ENCODE measurements at places on chromosomes 2 and 18.

DNA sequence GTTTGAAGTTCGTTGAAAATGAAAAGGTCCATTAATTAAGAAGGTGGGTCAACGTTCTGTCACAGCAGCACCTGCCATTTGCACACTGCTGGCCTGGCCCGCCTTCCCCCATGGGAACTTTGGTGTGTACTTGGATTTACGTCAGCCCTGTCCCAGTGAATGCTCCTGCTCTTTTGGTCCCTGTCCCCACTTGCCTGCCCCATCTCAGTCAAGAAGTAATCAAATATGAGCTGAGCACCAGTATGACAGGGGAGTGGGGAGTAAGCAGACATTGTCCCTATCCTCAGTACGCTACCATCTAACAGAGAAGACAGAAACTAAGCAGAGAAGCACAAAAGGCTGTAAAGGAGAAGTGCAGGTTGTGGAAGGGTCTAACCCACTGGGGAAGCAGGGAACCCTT is 65.1 kb downstream of the SLC4A3 start:
- no peak for DNase-seq

DNA sequence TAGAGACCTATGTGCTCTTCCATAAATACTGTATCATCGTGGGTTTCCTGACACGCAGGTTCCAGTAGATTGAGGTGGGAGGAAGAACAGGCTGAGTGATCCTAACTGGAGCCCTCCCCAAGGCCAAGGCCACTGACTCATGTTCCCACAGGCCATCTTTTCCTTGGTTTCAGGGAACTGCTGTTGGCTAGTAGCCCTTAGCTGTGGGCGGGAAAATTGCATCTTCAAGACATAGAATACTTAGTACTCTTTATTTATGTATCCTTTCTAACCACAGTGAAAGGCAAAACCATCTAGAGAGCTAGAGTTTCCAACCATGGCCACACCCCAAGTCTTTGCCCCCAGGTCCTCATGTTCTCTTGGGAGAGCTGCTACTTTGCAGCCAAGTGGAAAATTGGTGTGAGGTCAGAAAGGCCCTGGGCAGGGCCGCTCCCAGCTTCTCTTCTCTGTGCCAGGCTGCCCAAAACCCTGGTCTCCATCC is 55.9 kb downstream of the COPS8 start:
- DNase-seq = no peak

DNA sequence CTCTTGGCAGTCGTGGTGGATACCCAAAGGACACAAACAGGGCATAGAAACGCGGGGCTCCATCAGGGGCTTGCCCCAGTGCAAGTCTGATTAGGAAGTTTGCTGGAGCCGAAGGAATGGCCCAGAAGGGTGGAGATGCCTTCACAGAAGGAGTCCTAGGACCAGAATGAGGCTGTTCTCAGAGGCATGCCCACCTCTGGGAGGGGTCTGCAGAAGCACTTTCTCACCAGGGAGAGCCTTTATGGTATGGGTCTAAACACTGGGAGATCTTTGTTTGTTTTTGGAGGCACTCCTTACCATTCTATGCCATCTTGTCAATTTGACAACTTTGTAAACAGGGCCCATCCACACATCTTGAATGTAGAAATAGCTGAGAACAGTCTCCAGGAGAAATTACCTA is 75.0 kb downstream of the CRIM1 start:
- DNase-seq = no peak

DNA sequence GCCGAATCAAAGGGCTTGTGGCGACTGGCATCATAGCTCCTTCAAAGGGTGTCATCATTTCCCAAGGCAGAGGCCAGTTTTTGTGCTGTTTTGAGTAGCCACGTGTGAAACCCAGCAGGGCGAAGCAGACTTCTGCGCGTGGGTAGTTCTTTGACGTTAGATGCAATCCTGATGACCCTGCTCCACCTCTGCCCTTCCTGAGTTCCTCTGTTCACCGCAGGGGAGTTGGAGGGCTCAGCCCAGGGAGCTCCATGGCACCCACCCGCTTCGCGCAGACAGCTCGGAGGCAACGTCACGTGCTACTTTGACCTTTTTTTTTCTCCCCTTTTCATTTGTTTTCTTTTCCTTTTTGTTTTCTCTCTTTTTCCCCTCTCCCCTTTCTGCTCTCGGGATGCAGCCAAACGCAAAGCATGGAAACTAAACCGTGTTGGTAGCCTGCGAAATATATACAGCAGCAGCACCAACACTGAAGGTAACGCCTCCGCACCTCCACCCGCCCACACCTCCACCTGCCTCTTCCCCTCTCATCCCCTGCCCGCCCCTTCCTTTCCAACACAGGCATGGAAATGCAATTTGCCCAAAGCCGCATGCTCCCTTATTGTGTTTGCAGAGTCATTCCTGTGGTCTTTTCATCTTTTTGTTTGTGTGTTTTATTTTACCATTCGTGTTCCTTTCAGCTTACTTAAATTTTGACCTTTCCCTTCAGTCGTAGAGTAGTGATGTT is 153.6 kb downstream of the GBX2 start:
- DNase-seq = no peak

- DNase-seq = no peak
Observed at GRCh38 chr18:23673725-23674124, 11.0 kb upstream of the ANKRD29 start.

GRCh38 chr18:79355433-79356335 is 40.0 kb upstream of the NFATC1 start:
- DNase-seq = no peak

DNA sequence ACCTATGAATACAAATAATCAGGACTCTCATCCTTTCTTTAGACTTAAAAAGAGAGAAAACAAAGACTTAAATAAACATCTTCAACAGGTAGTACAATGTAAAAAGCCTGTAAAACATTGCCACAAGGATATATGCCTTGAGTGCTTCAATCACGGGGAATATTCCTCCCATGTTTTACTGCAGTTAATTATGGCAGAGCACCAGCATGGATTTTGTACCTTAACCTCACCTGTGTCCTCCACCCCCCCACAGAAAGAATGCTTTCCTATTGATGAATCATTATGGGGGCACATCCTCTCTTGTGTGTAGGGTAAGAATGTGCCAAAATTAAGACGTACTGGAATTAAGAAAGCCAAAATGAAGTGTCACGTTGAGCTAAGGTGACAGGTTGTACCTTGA is 189.9 kb upstream of the FOSL2 start:
- no peak for DNase-seq

GRCh38 chr2:46162329-46163097 is 134.7 kb upstream of the EPAS1 start:
- no peak for DNase-seq

GRCh38 chr2:101534149-101534611 is 59.3 kb upstream of the RFX8 start:
- DNase-seq = no peak

DNA sequence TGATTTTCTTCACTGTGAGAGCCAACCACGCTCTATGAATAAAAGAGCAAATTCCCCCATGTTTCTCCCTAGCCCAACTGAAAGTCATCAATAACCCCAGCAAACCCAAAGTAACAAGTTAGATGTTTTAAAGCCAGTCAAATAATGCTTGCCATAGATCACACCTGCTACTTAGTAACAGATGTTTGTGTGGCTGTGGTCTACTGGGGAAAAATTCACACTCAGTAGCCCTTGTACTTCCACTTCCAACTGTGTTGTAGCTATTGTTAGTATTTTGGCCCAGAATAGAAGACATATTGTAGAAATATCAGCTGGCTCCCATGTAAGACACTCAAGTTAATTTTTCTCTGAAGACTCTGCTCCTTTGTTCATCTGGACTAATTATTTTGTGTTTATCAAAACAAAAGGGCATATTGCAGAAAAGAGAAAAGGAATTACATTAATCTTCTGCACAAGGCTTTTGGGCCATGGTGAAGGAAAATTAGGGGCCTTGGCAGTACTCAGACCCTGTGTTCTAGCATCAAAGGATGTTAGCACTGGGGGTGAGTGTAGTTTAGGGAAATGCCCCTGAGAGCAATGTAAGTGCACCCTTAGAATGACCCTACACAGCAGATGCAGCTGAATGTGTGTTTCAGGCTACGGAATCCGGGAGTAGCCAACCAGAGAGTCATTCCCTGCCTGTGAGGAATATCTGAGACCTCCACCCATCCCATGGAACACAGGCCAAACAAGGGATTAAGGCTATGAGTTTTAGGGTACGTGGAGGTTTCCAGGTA is 521.9 kb downstream of the EPHA4 start:
- DNase-seq = no peak

DNA sequence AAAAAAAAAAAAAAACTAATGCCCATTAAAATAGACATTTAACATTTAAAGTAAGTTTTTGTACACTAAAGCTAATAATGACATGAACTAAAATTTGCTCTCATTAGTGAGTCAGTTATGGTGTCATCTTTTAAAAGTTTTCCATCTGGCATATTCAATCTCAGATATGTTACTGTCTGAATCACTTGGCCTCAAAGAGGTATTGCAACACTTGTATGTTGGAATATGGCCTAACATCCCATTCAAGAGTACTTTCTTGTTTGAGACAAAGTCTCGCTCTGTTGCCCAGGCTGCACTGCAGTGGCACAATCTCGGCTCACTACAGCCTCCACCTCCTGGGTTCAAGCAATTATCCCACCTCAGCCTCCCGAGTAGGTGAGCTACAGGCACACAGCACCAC is 169.7 kb downstream of the TMEM163 start:
- DNase-seq = no peak

GRCh38 chr2:163751696-163752095 is 15.9 kb upstream of the FIGN start:
- no peak for DNase-seq

- DNase-seq = no peak
Observed at GRCh38 chr2:238187618-238188548, 15.6 kb downstream of the ILKAP start.

GRCh38 chr2:16832910-16833309 is 167.3 kb upstream of the CYRIA start:
- DNase-seq = no peak

GRCh38 chr2:231017231-231017598 is 20.1 kb upstream of the C2orf72 start:
- no peak for DNase-seq

DNA sequence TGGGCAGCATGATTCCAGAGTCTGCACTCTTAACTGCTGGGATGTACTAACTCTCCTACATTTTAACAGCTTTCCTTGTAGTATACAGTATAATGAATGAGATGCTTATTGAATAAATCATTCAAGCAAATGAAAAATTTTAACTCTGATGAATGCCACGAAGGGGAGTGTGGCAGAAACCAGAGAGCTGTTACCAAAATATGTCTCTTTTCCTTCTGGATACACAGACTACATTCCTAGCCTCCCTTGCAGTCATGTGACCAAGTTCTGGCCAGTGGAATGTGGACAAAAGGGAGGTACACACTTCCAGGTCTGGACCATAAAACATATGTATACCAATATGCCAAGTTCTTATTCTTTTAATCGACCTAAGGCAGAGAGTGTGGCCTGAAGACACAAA is 1.7 kb upstream of the EML4 start:
- DNase-seq = no peak

- DNase-seq = peak; percentile 18
Observed at GRCh38 chr2:111196435-111196834, 75.7 kb downstream of the BCL2L11 start.

- no peak for DNase-seq
Observed at GRCh38 chr18:57352271-57352701, at the start of gene ST8SIA3. Gene ST8SIA3, plus strand, starts transcription at chr18:57352557. Its CDS starts 290 bp downstream, at chr18:57352847.

- DNase-seq = no peak
Observed at GRCh38 chr18:8662560-8663255, 42.6 kb upstream of the MTCL1 start.

- no peak for DNase-seq
Observed at GRCh38 chr18:49597157-49597931, 35.5 kb downstream of the LIPG start.

GRCh38 chr2:44668336-44668735 is 273.2 kb upstream of the SIX3 start:
- no peak for DNase-seq

GRCh38 chr2:234496835-234497593 is at the start of gene ARL4C:
Gene ARL4C, minus strand, starts transcription at chr2:234497081. Its CDS starts 495 bp downstream, at chr2:234496586.
- peak; percentile 68 for DNase-seq

DNA sequence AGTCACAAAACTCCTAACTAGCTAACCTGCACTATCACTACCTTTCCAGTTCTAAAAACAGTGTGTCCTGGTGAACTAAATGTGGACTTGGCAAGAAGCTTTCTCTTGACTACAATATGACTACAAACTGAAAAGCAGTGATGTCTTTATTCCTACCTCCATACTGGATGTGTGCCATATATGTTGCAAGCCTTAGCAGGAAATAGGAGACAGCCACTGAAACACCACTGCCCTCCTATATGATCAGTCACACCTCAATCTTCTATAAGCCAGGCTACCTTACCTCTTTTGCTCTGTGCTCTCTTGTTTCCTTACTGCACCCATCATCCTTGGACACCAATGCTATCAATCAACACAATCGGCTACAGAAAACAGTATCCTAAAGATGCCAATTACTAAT is 34.1 kb downstream of the SS18 start:
- DNase-seq = no peak

DNA sequence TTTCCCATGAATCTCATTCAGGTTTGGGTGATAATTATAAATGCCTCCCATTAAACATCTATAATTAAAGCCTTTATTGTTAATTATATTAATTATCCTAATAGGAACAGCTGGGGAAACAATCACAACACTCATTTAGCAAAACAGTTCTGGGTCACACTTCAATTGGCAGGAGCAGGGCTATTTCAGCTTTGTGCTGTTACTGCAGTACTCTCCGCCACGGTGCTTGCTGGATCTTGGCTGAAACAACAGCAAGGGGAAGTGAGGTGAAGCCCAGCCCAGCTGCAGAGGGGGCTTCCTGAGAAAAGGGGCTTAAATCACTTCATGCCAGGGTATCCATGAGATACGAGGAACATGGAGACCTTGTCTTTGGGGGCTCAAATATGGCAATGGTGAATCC is 79.5 kb upstream of the SOX11 start:
- no peak for DNase-seq

GRCh38 chr2:190759749-190760213 is 110.9 kb downstream of the NAB1 start:
- no peak for DNase-seq

GRCh38 chr2:204530464-204530805 is 14.8 kb upstream of the PARD3B start:
- no peak for DNase-seq

GRCh38 chr2:196836440-196836839 is 27.3 kb upstream of the C2orf66 start:
- DNase-seq = no peak

DNA sequence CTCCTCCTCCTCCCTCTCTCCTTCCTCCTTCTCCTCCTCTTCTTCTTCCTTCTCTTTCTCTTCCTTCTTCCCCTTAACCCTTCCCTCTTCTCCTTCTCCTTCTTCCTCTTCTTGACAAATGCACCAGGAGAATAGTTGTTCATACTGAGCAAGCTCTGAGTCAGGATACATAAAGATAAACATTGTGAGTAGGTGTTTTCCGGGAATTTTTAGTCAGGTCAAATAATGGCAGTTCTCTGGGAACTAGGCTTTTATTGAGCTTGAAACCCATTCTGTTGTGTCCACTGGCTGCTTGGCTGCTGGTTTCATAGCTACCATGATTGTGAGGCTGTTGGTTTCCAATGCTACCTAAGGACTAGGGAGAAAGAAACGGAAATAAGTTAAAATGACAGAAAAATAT is 1144.7 kb upstream of the DDX18 start:
- no peak for DNase-seq

GRCh38 chr2:162379719-162380580 is 36.0 kb downstream of the GCA start:
- no peak for DNase-seq

- no peak for DNase-seq
Observed at GRCh38 chr2:62034715-62035114, 129.2 kb downstream of the COMMD1 start.

GRCh38 chr2:20013126-20013849 is 820 bp upstream of the MATN3 start:
- DNase-seq = no peak

Measured in activated CD8-positive, alpha-beta T cell treated with anti-CD3 and anti-CD28 coated beads, Interleukin-2, amount 10 ng/mL, durations not matched to agents 7 days and 5 days (primary cell).